ENCODE measurements at places on chromosomes 2 and 18.
A peak's percentile ranks its signal among the peaks of the same experiment; 100 is the strongest.

DNA sequence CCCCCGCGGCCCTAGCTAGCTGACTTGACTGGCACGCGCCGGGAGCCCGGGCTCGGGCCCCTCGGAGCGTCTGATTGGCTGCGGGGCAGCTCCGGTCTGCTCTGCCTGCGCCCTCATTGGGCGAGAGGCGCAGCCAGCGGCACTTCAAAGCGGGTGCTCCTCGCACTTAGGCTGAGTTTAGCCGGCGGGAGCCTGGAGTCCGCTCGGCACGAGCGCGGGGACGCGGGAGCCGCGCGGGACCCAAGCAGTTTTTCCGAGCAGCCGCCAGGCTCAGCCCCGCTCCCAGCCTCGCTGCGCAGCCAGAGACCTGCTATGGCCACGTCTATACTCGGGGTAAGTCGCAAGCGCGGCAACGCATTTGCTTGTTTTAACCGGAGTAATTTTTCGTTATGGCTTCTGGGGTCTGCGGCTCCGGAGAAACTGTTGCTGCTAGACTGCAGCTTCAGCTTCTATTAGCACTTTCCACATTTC lies at the start of gene SP9:
Gene SP9, plus strand, starts transcription at position 174 of the 471 bp plus-strand sequence. Its CDS starts 139 bp downstream, at position 313.
- DNase-seq, result no peak

DNA sequence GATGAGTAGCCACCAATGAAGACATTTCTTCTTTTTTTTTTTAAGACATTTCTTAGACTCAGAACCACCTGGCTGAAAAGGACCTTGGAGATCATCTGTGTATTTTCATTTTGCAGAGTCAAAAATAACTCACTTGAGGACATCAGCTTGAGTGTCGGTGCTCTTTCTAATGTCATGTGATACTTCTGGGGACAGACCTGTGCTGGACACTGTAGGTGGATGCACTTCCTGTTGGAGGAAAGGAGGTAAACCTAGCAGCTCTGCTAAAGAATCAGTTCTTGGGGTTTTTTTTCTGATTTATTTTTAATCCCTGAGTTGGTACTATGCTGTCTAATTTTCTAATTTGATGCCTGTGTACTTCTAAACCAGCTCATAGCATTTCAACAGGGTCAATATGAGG lies 283.9 kb upstream of the CRIM1 start:
- DNase-seq, result no peak

GRCh38 chr2:122736279-122736678 lies 980.8 kb downstream of the TSN start:
- DNase-seq, result no peak

- DNase-seq, result no peak
These were observed 1.1 kb downstream of the LRRFIP1 start for GRCh38 chr2:237628247-237629187.

DNA sequence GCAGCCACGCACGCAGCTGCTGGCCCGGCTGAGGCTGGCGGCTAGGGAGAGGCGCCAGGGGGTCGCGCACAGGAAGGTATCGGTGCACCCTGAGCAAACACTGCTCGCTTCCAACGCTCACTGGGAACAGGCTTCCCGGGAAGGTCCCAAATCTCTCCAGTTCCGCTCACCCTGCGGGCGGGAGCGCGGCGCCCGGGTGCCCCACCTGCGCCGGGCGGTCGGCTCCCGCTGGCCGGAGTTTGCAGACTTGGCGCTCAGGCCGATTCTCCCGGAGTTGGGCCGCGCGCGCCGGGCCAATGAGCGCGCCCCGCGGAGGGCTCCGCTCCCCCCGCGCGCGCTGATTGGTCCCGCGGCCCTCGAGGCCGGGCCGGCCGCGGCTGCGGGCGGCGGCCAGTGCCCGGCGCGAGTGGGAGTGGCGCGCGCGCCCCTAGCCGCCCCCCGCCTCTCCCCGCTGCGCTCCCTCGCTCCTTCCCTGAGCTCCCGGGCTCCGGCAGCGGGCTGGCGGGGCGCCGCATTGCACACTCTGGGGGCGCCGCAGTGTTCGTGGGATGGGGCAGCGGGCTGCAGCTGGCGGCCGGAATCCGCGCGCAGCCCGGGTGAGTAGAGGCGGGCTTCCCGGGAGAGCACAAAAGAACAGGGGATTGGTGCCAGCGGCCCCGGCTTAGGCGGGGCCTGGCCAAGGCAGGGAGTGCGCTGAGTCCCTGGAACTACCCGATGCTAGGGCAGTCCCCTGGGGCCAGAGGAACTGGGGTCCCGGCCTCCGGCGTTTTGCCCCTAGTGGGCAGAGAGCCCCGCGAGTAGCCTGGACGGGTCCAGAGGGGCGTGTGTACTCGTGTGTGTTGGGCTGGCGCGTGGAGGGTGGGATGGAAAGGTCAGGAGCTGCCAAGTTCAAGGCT lies at the start of gene LYPD6:
Gene LYPD6, plus strand, starts transcription at position 461 of the 896 bp plus-strand sequence. CDS start 107,122 bp downstream, outside the sequence.
- DNase-seq, result no peak

DNA sequence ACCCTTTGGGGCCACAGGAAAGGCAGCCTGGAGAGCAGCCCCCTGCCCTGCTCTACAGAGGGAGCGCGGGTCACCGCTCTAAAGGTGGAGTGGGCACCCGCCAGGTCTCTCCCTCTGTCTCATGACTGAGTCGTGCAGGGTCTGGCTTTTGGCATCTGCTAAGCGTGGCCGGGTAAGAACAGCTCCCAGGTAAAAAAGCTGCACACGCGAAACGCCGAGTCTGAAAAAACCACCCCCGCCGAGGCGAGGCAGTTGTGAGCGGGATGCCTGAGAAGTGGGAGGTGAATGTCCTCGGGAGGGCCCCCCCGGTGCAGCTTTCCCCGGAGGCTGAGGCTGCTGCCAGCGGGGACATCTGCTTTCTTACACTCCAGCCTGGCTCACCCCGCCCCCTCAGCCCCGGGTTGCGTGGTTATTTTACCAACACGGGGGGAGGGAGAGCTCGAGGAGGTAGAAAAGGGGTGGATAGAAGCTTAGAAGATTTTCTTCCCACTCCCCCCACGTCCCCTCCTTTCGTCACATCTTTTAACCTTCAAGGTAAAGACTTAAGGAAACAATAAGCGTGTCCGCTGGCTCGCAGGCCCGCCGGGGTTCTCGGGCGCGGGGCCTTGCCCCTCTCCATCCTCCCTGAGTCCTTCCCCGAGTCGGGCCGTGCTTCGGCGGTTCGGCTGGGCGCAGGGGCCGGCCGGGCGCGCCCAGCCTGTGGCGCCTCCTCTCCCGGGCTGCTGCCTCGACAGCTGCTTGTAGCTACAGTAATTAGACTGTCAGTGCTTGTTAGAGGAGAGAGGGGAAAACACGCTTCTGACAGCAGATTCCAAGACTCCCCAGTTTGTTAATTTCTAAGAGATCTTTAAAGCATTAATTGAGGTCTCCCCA lies 70.6 kb upstream of the PSMD14 start:
- DNase-seq, result peak; percentile 34

- peak; percentile 90 for DNase-seq
These were observed at the start of gene EIF5B for GRCh38 chr2:99337113-99338028. EIF5B (plus strand) TSS chr2:99337389; CDS start chr2:99337555, 166 bp downstream.

DNA sequence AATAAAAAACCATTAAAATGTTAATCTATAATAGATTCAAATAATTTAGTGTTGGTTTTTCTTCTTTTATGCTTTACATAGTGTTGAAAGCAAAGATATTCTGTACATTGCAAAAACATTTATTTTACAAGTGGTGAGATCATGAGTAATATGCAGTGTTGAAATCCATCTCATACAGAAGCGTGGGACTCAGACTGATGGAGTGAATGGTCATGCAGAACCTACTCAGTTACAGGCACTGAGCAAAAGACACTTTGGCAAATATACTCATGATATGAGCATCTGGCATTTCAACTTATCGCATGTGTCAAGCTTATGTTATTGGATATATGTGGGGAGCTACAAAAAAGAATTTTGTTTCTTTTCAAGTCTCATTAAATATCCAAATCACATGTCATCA lies 620.2 kb upstream of the NETO1 start:
- no peak for DNase-seq

- no peak for DNase-seq
These were observed 28.3 kb upstream of the PEX13 start for GRCh38 chr2:60989259-60989658.

DNA sequence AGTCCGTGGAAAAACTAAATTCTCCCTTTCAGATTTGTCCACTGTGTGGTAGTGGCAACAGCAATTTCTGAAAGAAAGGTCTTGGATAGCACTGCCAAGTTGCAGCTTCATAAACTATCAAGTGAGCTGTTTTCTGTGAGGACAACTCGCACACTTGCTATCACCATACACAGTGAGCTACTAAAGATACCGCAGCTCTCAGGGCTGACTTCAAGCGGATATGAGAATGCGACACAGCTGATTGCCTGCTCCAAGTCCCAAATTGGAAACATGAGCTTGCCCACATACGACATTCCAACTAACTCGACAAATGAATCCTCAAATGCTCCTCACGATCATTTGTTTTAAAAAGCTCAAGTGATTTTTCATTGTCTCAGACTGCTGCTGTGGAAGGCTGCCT lies 46.2 kb downstream of the E2F6 start:
- DNase-seq, result no peak

GRCh38 chr2:169386722-169387121 lies 24.4 kb upstream of the LRP2 start:
- no peak for DNase-seq

GRCh38 chr18:286515-287310 lies 18.9 kb upstream of the THOC1 start:
- no peak for DNase-seq

DNA sequence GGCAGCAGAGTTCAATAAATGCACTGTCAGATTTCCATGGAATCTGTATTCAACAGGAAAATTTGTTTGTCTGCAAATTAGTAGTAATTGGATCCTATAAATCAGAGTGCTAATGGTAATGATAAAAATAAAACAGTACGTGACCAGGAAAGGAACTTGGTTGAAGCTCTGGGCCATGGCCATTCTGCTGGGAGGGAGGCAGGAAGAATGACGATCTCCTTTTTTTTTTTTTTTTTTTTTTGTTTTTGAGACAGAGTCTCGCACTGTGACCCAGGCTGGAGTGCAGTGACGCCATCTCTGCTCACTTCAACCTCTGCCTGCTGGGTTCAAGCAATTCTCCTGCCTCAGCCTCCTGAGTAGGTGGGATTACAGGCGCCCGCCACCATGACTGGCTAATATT lies 94.8 kb upstream of the SEC11C start:
- DNase-seq, result no peak

GRCh38 chr2:188524519-188525113 lies 232.9 kb downstream of the GULP1 start:
- no peak for DNase-seq

- no peak for DNase-seq
These were observed 33.1 kb upstream of the STON1 start for GRCh38 chr2:48496849-48497248.

GRCh38 chr2:165635532-165635931 lies 158.5 kb downstream of the GALNT3 start:
- no peak for DNase-seq

Data from stimulated activated CD8-positive, alpha-beta memory T cell treated with anti-CD3 and anti-CD28 coated beads, Interleukin-12 subunit alpha, Interleukin-12 subunit beta, amount 100 ng/mL, for 4 hours (primary cell).